RPMI8226 (cell line): ENCODE measurements at places on chromosomes 4 and X.

GRCh38 chrX:147838465-147839131 lies 73.1 kb upstream of the FMR1 start:
- peak; percentile 3 for DNase-seq

- no peak for DNase-seq
These were observed 72.6 kb downstream of the PITX2 start for GRCh38 chr4:110550260-110550659.

GRCh38 chr4:74365761-74366160 lies 816 bp downstream of the EREG start:
- DNase-seq, result no peak

- DNase-seq, result no peak
These were observed 81.8 kb downstream of the TEX11 start for GRCh38 chrX:70826715-70827114.

GRCh38 chr4:82256718-82257117 lies 117.1 kb downstream of the HNRNPD start:
- DNase-seq, result no peak

- peak; percentile 72 for DNase-seq
These were observed 745 bp downstream of the SLC39A8 start for GRCh38 chr4:102344520-102344953.

DNA sequence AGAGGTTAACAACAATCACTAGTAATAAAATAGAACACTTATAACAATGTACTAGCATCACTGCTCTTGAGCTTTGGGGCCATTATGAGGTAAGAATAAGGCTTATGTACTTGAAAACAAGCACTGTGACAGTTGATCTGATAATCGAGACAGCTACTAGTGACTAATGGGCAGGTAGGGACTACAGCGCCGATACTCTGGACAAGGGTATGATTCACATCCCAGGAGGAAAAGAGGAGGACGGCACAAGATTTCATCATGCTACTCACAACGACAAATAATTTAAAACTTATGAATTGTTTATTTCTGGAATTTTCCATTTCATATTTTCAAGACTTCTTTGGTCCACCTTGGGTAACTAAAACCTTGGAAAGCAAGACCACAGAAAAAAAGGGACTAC lies 62.3 kb downstream of the FAM184B start:
- no peak for DNase-seq

GRCh38 chr4:17142232-17142711 lies 243.8 kb upstream of the LDB2 start:
- no peak for DNase-seq

GRCh38 chr4:76386566-76387305 lies 34.2 kb downstream of the CCDC158 start:
- no peak for DNase-seq

DNA sequence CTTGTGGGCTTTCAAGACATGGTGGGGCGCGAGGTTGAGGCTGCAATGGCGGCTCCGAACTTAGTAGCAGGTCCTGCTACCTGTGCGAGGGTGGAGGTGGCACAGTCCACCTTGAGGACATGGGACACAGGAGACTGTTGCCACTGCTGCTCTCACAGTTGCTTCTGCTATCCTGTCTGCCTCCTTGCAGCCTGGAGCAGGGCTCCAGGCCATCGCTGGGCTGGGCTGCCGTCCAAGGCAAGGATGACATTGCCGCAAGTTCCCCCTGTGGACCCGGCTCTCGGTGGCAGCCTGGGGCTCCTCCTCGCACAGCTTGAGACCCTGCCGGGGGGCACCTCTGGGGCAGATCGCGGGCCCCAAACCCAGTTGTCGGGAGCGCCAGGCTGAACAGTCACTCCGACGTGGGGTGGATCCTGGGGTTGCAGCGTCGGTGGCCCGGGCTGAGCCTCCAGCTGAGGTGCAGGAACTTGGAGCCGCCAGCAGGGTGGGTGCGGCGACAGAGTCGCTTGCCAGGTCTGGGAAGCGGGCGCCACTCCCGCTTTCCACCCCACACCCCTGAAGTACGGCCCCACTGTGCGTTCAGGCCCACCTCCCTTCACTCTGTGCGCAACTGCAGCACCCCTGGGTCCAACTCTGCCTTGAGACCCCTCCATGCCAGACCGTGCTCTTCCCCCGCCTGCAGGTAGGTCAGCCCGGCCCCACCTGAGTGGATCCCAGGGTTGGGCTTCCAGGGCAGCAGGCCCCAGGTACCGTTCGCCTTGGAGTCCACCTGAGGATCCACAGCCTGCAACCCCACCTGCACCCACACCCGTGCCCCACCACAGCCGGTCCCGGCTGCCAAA lies 192.7 kb upstream of the NUDT6 start:
- no peak for DNase-seq

DNA sequence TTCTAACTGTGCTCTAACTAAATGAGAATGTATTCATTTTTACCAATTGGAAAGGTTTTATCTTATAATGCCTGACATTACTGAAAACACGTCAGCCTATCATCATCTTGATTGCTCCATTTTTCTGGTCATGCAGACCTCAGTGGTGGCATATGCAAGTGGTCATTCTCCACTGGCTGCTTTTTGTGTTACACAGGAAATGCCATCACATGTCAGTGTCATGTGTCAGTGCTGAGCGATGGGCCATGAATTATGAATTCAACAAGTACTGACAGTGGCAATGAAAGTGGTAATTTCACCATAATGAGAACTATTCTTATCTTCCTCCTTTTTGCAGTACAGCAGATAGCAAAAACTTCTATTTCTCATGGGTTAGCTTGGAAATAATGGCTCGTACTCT lies 190.5 kb downstream of the PACRGL start:
- no peak for DNase-seq

- no peak for DNase-seq
These were observed 386.7 kb upstream of the IGFBP7 start for GRCh38 chr4:57496697-57497471.

- DNase-seq, result no peak
These were observed 239.7 kb upstream of the FAM241A start for GRCh38 chr4:111905511-111905910.

DNA sequence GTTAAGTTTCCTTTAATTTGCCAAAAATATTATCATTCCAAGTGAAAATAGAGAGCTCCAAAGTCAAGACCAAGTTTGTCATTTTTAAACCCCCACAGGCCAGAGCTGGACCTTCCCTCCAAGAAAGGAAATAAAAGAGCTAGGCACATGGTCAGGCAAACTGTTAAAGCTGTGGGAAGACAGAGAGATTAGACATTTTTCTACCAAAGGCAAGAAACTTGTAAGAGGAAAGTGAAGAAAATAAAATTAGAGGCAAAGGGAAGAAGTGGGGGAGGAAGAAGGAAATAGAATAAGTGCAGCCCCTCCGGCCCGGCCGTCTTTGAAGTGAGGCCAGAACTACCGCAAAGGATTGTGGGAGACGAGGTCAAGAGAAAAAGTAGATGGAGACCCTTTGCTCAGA lies 47.9 kb upstream of the HAND2 start:
- no peak for DNase-seq

- no peak for DNase-seq
These were observed 236.2 kb upstream of the SFRP2 start for GRCh38 chr4:154025110-154025509.

DNA sequence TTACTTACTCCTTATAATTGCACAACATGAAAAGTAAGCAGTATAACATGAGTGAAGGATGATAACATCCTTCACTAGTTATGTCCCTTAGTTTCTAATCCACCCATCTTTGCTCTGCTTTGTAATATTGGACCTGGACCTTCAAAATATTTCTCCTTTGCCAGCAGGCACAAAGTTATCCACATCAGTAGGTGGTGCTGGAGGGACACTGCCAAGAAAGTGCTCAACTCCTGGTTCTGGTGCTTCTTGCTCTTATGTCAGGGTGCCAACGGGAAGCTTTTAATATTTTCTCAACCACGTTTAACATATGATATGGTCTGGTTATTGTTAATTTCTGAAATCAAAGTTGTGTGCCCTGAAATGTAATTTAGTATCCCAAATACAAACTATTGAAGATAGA lies 49.1 kb downstream of the TMEM165 start:
- DNase-seq, result no peak

- DNase-seq, result no peak
These were observed 60.2 kb upstream of the VCX3B start for GRCh38 chrX:8404471-8404870.

DNA sequence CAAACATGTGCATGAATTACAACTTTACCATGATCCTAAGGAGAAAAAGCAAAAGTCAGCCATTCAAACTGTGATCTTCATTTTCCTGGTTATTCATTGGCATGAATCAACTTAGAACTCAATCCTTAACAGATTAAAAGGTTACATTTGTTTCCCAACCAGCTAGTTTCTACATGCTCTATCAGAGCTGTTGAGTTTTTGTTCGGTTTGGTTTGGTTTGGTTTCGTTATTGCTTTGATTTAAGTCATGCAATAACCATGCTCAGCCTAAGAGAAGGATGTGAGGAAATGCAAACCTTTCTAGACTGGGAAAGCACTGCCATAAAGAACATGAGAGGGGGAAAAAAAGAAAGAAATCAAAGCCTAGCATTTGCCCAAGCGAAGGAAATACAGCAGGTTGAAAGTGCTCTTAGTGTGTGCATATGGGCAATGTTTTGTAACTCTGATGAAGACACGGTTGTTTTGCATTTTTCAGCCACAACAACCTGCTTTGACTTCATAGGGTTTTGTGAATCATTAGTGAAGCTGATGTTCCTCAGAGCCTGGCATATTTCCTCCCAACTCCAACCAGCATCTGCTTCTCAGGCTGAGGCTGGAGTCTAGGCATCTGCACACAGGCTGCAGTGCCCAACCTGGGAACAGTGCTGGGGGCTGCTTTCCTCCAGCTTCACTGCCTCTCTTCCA lies 234.3 kb downstream of the ZNF674 start:
- no peak for DNase-seq

- DNase-seq, result no peak
These were observed 2.2 kb downstream of the MSANTD1 start for GRCh38 chr4:3250956-3251690.

DNA sequence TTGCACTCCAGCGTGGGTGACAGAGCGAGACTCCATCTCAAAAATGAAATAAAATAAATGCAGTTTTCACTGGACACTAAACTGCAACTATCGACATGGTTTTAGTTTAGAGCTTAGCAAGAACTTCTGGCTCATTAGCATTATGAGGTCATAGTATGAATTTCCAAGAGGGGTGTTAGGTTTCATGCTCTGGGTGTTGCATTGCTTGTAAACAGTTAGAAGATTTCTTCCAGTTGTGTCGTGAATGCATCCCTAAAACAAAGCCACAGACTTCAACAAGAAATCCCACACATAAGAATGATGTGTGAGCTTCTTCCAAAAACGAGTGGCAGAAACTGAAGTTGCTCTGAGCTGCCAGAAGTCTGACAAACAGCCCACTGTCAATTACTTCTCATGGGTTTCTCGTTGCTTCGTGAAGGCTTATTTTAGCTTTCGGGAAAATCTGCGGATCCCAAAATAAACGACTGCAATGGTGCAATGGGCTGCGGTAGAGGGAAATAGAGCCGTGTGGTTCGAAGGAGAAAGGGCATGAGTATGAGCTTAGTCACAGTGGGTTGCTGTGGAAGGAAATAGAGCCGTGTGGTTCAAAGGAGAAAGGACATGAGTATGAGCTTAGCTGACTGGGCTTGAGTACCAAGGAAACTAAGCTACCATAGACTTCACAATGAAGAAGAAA lies 354.9 kb downstream of the DHRSX start:
- DNase-seq, result no peak

DNA sequence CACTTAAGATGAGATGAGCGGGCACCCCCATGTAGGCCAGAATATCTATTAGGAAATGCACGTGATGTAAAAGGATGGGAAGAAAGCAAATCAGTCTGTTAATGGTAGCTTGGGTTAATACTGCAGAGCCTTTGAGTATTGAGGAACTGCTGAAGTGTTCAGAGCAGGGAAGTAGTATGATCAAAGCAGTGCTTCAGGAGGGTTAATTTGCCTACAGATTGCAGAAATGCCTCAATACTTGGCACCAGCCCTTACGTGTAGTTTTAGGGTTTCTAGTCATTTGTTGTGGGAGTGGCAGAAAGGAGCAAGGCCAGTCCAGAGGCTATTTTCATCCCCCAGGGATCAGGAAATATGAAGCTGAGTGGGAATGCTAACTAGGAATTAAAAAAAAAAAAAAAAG lies 19.7 kb downstream of the ZFX start:
- no peak for DNase-seq

DNA sequence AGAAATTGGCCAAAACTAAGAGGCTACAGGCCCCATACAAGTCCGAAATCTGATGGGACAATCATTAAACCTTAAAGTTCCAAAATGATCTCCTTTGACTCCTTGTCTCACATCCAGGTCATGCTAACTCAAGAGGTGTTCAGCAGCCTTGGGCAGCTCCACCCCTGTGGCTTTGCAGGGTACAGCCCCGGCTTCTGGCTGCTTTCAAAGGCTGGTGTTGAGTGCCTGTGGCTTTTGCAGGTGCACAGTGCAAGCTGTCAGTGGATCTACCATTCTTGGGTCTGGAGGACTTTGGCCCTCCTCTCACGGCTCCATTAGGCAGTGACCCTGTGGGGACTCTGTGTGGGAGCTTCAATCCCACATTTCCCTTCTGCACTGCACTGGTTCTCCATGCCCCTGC lies 329.1 kb upstream of the MAD2L1 start:
- DNase-seq, result peak; percentile 3

- DNase-seq, result no peak
These were observed 13.7 kb downstream of the ARX start for GRCh38 chrX:25001808-25002660.

- DNase-seq, result peak; percentile 24
These were observed 66.8 kb downstream of the GAB1 start for GRCh38 chr4:143403553-143403820.

- no peak for DNase-seq
These were observed 20.4 kb downstream of the REPS2 start for GRCh38 chrX:16966752-16967448.

DNA sequence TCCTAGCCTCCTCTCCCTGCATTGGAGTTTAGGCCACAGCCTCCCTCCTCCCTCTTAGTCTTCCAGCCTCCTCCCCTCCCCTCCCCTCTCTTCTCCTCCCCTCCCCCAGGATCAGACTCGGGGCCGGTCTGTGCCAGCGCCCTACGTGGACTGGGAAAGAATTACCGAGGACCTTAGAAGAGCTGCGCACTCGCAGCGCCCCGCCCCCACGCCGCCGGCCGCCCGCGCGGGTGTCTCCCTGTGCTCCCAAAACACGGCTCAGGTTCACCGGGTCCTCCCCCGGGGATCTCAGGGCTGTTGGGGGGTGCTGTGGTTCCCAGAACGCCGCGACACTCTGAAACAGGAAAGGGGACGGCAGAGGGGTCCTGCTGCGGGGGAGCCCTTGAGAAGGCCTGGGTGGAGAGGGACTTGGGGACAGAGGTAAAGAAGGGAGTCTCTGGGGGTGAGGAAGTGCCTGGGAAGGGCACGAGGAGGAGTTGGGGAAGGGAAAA lies 122.3 kb upstream of the TBL1X start:
- DNase-seq, result peak; percentile 85

DNA sequence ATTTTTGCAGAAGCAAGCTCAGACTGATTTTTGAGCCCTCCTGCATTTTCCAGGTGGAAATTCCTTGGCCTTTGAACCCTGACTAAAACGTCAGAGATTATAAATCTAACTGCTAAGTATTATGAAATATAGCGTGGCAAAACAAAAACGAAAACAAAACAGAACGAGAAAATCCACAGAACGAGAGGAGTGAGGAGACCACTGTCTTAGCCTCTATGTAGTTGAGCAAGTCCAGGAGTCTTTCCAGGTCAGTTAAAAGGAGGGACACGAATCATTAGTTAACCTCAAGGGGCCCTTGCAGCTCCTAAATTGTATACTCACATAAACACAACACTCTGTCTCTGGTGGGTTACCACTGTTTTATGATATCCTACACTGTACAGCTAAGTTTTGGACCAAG lies 80.2 kb downstream of the SYNPO2 start:
- DNase-seq, result no peak
